ENCODE measurements at places on chromosomes 4 and X. TPM values are rescaled to one million over a fixed set of nuclear protein-coding genes. Genes with fewer than 3 reads are reported as not detected.

Gene MND1
- total RNA-seq = 0.94 TPM

Gene ADGRG4
- 0.06 TPM for total RNA-seq

Gene RNF175
- total RNA-seq = 0.15 TPM

Gene MRPL1
- total RNA-seq = 19.9 TPM

Gene DNAAF6
- total RNA-seq = 4.9 TPM

Gene MAOB
- total RNA-seq = 17.2 TPM
